ENCODE measurements at places on chromosomes 7 and 10. TPM values are rescaled to one million over a fixed set of nuclear protein-coding genes. Genes with fewer than 3 reads are reported as not detected.

The MRC1 gene
- 0.02 TPM for total RNA-seq

The PAPSS2 gene
- total RNA-seq = 28.1 TPM

The INMT gene
- not detected for total RNA-seq

The GSAP gene
- 3.0 TPM for total RNA-seq

The SPDYE2 gene
- not detected for total RNA-seq

The LHPP gene
- total RNA-seq = 11.3 TPM

The SUN3 gene
- not detected for total RNA-seq

The VSTM4 gene
- 0.48 TPM for total RNA-seq

The MNX1 gene
- 6.1 TPM for total RNA-seq

The GPR158 gene
- total RNA-seq = 0.06 TPM

The MSMB gene
- not detected for total RNA-seq

The ARHGEF35 gene
- total RNA-seq = 0.23 TPM

The TMEM176B gene
- 0.16 TPM for total RNA-seq

The RALA gene
- 31.0 TPM for total RNA-seq

The POU6F2 gene
- total RNA-seq = not detected

The EIF5AL1 gene
- total RNA-seq = 2.3 TPM

The FZD1 gene
- total RNA-seq = 2.4 TPM

The MOGAT3 gene
- not detected for total RNA-seq

The XRCC2 gene
- 6.9 TPM for total RNA-seq

The OR13A1 gene
- total RNA-seq = not detected
